ENCODE measurements at places on chromosomes 5 and 9.
A peak's percentile ranks its signal among the peaks of the same experiment; 100 is the strongest.

DNA sequence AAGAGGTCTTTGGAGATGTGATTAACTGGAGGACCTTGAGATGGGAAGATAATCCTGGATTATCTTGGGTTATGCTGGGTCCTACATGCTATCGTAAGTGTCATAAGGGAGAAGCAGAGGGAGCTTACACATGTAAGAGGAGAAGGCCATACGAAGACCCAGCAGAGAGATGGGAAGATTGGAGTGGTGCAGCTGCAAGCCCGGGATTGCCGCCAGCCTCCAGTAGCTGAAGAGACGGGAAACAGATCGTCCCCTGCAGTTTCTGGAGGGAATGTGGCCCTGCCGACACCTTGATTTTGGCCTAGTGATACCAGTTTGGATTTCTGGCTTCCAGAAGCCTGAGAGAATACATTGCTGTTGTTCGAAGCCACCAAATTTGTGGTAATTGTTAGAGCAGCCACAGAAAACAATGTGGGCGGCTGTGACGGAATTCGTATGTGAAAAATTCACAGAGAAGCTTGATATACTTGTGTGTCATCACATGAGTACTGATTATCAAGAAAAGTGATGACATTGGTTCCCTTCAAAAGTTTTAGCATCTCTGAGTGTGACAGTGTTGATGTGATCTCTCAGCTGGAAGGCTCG, 86.9 kb downstream of the CYFIP2 start:
- DNase-seq: no peak

DNA sequence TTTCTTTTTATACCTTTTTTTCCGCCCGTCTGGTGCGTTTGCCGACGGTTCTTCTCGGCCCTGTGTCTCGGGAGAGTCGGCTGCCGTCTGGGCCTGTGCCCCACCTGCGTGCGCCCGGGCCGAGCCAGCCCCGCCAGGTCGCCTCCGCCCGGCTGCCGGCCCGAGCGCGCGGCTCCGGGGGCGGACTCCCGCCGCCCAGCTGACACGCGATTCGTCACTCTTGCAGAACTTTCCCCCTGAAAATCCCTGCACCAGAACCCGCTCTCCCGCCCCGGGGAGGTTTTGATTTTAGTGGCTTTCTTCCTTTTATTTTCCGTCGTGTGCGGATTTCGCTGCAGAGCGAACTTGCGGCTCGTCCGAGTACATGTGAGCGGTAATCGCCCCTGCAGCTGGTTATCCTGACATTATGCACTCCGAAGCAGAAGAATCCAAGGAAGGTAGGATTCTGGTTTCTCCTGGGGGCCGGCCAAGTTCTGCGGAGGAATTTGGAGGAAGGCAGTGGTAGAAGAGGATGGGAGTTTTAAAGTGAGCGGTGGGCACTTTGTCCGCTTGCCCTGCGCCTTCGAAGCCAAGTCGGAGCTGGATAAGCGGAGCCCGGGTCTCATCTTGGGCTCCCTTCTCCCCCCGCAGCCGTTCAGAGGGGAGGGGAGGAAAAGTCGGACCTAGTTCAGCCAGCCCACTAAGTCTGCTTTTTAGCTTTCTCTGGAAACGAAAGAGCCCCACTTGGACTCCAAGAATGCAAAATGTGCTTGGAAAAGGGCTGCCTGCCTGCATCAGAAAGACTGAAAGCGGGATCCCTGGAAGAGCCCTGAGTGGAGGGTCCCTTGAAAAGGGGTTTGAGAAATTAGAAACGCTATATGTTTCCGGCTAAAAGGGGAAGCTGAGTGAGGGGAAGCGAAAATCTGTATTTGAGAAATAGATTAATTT, at the start of gene TNFAIP8:
TSS of gene TNFAIP8 (plus strand) at position 335 of the 927 bp plus-strand sequence. CDS start at position 407, 72 bp downstream.
- peak; percentile 63 for DNase-seq

GRCh38 chr5:41083306-41083705, 12.2 kb upstream of the MROH2B start:
- DNase-seq: no peak

DNA sequence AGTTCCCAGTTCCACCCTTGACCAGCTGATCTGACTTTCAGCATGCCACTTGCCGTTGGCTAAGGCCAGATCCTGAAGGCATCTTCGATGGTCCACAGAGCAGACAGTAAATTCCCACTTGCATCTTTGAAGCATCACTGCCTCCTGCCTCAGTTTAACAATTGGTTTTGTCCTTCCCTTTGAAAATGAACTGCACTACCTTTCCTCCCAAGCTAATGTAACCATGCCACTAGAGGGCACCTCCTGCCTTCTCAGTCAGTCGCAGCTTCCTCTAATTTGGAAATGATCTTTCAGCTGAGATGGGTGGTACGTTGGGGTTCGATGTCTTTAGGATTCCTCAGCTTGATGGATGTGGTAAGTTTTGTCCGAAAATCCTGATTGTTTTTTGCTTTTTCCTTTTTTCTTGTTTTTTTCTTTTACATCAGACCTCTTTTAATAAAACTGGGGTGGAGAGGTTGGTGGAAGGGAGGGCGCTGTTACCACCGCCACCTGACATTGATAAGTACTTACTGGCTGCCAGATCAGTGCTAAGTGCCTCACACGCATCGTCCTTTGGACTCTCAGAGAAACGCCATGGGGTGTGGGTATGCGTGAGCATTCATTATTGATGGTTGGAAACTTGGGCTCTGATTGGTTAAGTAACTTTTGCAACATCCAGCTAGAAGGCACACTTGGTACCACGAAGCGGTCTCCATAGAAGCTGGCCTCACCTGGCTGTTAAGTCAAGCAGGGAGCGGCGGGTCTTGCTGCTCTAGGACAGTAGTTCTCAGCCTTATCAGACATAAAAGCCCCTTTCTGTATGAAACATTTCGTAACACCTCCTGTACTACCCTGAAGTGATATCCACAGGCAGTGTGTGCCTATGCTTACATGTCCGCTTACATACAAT, 16.9 kb downstream of the PTTG1 start:
- DNase-seq: peak; percentile 66

DNA sequence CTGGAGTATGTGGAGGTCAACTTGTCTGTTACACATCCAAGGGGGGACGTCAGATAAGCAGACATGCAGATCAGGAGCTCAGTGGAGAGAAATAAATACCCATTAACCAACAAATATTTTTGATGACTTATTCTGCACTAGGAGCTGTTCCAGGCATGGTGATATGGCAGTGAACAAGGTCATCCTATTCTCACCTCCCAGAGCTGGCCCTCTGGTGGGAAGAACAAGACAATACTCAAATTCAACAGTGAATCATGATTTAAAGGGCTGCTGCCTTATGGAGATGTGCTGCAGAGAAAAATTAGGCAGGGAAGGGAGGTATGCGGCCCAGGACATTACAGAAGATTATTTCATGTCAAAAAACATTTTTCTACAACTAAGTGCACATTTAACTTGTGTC, 36.5 kb downstream of the SYK start:
- DNase-seq: no peak

GRCh38 chr9:99184110-99184474, 37.6 kb downstream of the ALG2 start:
- no peak for DNase-seq

GRCh38 chr9:115391168-115391825, 273.3 kb upstream of the TNC start:
- DNase-seq: no peak

DNA sequence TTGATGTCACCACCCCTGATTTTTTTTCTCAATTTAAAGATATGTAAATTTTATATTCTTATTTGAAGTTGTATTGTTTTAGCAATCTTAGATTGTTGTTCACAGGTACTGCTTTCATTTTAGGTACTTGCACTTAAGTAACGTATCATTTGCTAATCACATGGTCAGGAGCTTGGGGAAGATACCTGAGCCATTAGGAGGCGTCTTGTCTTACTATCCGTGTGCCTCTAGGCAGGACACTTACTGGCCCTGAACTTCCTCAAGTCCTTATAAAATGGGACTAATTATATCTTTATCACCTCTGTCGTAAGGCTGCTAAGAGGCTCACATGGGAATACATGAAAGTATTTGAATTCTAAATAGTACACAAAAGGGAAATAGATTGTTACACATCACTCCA, 18.5 kb downstream of the ZSWIM6 start:
- no peak for DNase-seq

DNA sequence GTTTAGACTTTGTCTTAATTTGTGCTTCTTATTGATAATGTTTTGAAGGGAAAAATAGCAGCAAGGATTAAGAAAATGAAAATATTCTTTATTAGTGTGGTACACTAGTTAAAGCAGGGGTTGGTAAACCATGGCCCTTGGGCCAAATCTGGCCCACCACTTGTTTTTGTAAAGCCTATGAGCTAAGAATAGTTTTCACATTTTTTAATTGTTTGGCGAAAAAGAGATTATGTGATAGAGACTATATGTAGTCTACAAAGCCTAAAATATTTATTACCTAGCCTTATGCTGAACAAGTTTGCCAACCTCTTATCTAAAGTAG, 57.2 kb downstream of the KCNN2 start:
- no peak for DNase-seq

DNA sequence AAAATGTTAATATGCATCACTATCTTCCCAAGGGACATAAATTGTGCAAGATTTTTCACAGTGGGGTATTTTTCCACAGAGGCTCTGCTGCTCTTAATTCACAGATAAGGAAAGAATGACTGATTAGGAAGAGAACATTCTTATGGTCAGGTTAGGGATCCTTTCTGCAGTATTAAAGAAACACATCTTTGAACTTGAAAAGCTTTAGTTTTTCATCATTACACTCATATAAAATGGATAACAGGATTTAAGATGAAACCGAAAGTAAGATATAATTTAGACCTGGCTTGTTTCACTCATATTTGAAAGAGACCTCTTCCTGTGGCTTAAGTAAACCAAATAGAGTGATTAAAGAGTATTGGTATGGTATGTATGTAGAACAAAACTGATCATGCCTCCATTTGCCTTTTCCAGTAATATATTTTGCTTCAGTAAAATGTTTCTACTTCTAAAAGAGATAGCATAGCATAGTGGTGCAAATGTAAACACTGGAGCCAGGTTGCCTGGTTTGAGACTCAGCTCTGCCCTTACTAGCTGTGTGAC, 160.0 kb downstream of the PRR16 start:
- DNase-seq: no peak

GRCh38 chr5:7881091-7881490, 12.1 kb downstream of the MTRR start:
- no peak for DNase-seq

DNA sequence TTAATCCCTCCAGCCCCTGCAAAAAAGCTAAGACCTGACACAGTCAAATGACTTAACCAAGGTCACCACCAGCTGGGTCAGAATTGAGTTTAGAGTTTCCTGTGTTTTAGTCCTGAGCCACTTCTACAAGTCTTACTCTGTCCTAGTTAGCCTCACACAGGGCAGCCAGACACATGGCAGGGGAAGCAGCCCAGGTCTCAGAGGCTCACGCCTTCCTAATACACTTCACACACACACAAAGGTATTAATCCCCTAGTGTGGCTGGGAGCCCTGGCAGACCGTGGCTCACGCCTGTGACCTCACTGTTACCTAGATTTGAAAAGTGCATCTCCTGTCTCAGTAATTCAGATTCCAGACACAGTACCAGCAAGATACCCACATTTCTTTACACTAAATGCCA, 77.4 kb upstream of the WWC1 start:
- DNase-seq: no peak

- DNase-seq: no peak
Measured at GRCh38 chr9:34203275-34203991, 24.6 kb downstream of the UBAP1 start.

DNA sequence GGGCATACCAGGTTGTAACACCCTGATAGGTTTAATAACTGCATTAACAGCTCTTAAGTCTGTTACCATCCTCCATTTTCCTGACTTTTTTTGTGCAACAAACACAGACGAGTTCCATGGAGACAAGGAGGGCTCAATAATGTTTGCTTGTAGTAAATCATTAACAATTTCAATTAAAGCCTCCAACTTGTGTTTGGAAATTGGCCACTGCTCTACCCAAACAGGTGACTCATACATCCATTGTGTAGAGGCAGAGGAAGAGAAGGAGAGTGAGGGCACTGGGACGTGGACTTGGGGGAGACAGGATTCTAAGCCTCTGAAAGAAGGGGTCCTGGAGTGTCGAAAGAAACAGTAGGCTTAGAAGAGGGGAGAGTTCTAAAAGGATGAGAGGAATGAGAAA, 213.6 kb upstream of the KCNN2 start:
- no peak for DNase-seq

DNA sequence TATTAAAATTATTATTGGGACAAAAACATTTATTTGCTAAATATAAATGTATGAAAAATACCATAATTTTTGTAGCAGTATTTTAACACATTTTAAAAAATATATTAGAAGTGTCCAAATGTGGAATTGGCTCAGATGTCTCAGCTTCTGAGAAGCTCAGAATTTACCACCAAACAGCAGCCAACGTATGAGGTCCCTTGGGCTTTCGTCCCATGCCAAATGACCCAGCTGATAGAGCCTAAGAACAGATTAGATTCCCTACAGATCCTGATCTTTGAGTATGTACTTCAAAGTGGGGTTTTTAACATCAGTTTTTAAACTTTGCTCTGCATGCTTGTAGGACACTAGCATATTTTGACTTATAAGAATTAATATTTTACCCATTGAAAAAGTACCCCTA, 77.3 kb upstream of the RPS23 start:
- no peak for DNase-seq

DNA sequence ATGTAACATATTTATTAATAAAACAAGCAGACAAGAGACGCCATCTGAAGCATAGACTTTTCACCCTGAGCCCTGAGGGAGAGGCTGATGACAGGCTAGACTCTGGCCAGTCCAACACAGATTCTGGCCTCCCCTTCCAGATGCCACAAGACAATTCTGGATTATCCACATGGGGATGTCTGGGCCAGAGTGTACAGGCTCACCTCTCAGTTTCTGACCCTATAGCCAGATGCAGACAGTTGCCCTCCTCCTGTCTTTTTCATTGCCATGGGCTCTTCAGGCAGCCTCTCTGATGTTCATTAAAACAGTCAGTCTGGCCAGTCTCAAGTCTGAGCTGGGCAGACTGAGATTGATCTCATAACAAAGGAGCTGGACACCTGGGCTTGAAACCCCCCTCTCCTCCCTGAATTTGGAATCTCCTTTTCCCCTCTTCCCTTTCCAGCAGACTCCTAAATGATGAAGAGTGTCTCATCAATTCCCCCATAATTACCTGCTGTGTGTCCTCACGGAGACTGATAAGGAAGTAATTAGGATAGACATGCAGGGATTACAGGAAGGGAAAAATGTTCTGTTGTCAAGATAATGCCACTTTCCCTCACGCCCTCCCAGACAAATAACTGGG, 89.6 kb downstream of the ASTN2 start:
- DNase-seq: no peak

GRCh38 chr5:139925650-139926640, 117.2 kb downstream of the NRG2 start:
- DNase-seq: no peak

DNA sequence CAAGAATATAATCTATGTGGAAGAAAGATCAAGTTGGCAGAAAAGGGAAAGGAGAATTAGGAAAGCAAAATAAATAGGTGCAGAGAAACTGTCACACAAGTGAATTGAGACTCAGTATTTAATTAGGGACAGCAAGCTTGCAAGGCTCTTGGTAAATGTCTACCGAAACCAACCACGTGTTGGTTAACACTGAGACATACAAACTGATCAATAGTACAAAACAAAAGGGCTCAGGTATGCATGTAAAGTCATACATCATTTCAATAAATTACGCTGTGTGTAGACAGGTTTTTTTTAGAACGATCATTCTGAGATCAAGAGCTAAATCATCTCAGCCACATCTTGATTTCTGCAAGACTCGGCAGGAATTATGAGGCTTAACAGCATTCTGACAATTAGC, 225.4 kb downstream of the EBF1 start:
- no peak for DNase-seq

GRCh38 chr5:89279391-89280036, 396.5 kb upstream of the MEF2C start:
- no peak for DNase-seq

- no peak for DNase-seq
Measured at GRCh38 chr5:34854459-34855174, 15.7 kb downstream of the TTC23L start.

GRCh38 chr5:11863911-11864310, 40.3 kb downstream of the CTNND2 start:
- no peak for DNase-seq
